NCI-H226 (cell line): ENCODE measurements at places on chromosomes 2 and 18.

GRCh38 chr2:172735582-172736423 lies at the start of gene RAPGEF4:
RAPGEF4 (plus strand) TSS chr2:172735845; CDS start chr2:172735984, 139 bp downstream.
- DNase-seq: no peak

- DNase-seq: no peak
These were observed 211.1 kb downstream of the ALPK2 start for GRCh38 chr18:58417752-58418151.

- no peak for DNase-seq
These were observed 16.7 kb downstream of the DNMT3A start for GRCh38 chr2:25324905-25325592.

DNA sequence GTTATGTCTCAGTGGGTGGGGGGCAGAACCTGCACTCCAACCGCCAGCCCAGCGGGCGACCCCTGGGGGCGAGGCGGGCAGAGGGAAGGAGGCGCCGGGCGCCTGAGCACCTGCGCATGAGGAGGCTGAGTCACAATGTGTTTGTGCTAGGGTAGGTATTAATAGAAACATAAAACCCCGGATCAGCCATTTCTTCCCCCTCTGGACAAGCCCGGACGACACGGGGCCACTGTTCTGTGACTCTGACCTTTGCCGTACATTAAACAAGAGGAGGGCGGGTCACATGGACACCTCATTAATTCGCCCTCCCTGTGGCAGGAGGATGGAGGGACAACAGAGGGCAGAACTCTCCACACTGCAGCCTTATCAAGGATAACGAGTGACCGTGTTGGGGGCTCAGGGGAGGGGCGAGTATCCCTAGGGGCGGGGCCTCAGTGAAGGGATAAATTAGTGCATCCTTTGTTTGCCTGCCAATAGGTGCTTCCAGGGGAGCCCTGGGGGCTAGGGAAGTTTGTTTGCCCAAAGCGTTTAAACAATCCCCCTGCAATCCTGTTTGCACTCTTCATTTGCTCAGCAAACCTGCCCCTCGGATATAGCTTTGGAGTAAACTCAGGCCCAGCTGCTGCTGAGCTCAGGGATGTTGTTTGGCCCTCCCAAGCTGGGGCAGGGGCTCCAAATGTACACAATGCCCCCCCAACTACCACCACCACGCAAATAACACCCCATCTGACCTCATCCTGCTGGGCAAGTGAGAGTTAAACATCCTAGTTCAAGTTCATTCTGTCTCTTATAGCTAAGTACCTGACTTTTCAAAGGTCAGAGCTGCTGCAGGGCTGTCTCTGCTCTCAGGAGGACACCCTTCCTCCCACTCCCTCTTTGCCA lies 171.2 kb upstream of the GLI2 start:
- no peak for DNase-seq

DNA sequence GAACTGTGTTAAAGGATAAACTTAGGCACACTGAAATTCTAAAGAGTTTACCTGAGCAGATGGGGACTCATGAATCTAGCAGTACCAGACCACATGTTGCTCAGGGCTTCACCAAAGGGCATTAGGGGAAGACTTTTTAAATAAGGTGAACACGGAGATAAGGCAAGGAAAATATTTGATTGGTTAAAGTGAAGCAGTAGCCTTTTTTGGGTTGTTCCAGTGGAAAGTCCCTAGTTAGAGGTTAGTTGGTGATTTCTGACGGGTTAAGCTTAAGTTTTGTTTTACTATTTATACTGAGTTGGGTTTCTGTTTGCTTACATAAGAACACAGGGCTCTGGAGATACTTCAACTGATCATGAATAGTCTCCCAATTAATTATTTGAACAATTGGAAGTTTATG lies 722.5 kb downstream of the SOCS6 start:
- DNase-seq: no peak

GRCh38 chr2:190844700-190845401 lies 35.8 kb upstream of the GLS start:
- no peak for DNase-seq

GRCh38 chr2:53701221-53701620 lies 66.4 kb upstream of the CHAC2 start:
- no peak for DNase-seq

DNA sequence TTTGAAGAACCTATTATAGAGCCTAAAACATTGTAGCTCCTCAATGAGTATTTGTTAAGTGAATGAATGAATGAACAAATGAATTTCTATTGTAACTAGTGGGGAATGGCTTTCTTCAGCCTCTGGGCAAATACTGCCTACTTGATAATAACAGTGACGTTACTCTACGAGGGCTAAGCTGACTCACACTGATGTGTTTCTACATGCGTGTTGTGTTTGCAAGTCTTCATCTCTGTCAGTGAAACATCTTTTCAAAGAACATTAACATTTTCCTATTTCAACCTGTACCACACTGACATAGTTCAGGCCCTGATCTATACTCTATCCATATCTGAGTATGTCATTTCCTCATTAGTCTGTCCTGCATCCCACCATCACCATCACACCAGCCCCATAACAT lies 319.9 kb upstream of the ACVR2A start:
- DNase-seq: no peak

DNA sequence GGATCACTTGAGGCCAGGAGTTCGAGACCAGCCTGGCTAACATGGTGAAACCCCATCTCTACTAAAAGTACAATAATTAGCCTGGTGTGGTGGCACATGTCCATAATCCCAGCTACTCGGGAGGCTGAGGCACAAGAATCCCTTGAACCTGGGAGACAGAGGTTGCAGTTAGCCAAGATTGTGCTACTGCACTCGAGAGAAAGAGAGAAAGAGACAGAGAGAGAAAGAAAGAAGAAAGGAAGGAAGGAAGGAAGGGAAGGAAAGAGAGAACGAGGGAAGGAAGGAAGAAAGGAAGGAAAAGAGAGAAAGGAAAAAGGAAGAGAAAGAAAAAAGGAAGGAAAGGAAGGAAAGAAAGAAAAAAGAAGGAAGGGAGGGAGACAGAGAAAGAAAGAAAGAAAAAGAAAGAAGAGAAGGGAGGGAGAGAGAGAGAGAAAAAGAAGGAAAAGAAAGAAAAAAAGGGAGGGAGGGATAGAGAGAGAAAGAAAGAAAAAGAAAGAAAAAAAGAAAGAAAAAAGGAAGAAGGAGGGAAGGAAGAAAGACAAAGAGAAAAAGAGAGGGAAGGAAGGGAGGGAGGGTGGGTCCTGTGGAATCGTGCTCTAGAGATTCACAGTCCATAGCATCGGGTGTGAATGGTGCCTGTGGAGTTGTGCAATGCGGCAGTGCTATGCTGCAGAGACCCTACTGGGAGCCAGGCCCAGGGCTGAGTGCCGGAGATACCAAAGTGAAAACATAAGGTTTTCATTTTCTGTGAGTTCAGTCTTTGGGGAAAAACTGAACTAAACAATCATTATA lies 4.6 kb upstream of the SDC1 start:
- no peak for DNase-seq

DNA sequence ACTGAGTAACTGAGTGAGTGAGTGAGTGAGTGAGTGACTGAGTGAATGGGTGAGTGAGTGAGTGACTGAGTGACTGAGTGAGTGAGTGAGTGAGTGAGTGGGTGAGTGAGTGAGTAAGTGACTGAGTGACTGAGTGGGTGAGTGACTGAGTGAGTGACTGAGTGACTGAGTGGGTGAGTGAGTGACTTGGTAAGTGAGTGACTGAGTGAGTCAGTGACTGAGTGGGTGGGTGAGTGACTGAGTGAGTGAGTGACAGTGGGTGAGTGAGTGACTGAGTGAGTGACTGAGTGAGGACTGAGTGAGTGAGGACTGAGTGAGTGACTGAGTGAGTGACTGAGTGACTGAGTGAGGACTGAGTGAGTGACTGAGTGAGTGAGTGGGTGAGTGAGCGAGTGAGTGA lies 13.9 kb downstream of the MAL start:
- DNase-seq: no peak

GRCh38 chr2:160279813-160280465 lies 79.9 kb upstream of the ITGB6 start:
- peak; percentile 44 for DNase-seq

GRCh38 chr18:54843314-54843713 lies 15.0 kb downstream of the RAB27B start:
- no peak for DNase-seq

DNA sequence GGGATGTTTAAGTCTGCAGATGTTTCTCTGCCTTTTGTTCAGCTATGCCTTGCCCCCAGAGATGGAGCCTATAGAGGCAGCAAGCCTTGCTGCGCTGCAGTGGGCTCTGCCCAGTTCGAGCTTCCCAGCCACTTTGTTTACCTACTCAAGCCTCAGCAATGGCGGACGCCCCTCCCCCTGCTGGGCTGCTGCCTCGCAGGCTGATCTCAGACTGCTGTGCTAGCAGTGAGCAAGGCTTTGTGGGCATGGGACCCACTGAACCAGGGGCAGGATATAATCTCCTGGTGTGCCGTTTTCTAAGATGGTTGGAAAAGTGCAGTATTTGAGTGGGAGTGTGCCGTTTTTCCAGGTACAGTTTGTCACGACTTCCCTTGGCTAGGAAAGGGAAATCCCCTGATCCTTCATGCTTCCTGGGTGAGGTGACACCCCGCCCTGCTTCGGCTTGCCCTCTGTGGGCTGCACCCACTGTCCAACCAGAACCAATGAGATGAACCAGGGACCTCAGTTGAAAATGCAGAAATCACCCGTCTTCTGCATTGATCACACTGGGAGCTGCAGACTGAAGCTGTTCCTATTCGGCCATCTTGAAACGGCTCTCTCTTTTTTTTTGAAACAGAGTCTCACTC lies 27.6 kb upstream of the ADAM23 start:
- no peak for DNase-seq

GRCh38 chr2:95052307-95052706 lies 26.8 kb downstream of the MAL start:
- no peak for DNase-seq

DNA sequence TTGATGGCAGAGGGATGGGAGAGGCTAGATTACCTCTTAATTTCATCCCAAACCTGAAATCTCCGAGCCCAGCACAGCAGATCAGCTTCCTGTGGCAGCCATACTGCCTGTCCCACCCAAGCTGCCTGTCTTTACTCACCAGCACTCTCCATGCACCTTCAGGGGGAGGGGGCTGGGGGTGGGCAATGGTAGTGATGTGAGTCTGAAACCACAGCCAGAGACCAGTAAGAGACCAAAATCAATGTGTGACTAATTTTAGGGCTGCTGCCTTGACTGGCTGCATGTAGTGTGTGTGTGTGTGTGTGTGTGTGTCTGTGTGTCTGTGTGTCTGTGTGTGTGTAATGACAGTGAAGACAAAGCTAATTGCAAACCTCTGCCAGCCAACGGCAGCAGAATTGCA lies 11.7 kb upstream of the TEX261 start:
- DNase-seq: no peak

DNA sequence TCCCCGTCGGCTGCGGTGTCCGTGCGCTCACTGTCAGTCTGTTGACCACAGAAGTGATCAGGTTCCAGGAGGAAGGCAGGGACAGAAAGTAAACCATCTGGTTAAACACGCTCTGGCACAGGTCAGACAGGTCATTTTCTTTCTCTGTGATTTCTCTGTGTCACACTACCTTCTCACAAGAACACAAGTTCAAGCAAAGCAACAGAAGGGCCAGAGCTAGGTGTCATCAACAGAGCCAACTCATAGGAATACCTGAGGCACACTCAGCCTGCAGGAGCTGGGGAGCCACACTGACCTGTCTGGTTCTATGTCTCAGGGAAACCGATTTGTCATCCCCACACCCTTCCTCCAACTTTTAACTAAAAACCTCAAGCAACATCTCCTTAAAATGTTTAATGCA lies 115.1 kb upstream of the ZBTB14 start:
- no peak for DNase-seq

- DNase-seq: peak; percentile 42
These were observed 61.9 kb upstream of the IL1R1 start for GRCh38 chr2:102080451-102081242.

DNA sequence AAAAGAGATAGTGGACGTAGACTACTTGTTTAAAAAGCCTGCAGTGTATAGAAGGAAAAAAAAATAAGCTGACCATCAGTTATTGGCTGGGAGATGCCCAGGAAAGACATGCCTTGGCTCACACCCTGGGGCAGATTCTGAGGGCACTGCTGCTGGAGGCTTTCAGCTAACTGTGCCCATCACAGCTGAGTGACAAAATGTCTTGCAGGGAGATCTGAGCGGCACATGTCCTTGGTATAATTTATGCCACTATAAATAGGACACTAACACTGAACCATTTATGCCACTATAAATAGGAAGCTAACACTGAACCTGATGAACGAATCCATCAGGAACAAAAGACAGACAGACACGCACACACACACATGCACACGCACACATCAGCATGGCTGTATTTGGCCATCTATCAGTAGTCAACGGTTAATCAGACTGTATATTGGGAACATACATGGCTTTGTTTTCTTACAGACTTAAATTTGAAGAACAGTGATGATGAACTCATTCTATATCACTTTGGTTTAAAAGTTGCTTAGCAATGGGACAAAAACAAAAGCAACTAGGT lies 68.2 kb upstream of the NOSTRIN start:
- no peak for DNase-seq

DNA sequence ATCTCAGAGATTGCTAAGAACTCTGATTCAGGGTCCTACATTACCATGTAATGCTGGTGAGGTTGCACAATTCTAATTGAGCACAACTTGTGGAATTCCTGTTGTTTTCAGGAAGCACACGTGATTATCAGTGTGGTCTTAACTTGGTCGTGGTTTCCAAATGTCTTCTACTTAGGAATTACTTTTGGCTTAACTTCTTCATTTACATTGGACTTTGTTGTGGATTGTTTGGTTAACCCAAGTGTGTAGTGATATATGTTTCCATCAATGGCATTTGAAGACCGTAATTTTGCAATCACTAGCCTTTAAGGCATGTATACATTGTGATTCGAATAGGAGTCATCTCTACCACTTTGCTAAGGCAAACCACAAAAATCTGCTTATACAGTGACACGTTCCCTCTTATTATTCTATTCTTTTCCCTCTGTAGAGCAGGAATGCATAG lies 373.3 kb downstream of the IRS1 start:
- peak; percentile 75 for DNase-seq

DNA sequence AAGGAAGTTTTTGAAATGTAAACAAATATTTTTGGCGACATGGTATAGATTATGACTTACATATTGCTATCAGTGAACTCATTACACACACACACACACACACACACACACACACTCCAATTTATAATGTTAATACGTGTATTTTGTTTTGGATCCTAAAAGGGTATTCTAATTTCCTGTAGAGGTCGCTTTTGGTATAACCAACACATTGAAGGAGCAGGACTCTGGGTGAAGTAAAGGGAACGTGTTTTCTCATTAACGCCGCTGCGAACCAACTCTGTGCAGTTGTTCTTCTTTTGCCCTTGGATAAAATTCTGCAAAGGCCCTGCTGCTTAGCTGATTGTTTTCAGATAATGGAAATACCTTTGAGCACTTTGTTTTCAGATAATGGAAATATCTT lies 190.4 kb downstream of the PMAIP1 start:
- DNase-seq: no peak

- DNase-seq: no peak
These were observed 161.2 kb upstream of the SIX2 start for GRCh38 chr2:45170191-45171135.

DNA sequence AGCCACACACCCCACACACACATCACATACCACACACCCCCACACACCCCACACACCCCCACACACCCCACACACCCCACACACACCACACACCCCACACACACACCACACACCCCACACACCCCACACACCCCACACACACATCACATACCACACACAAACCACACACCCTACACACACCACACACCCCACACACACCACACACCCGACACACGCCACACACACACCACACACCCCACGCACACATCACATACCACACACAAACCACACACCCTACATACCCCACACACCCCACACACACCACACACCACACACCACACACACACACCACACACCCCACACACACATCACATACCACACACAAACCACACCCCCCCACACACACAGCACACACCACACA lies 22.4 kb downstream of the TWIST2 start:
- no peak for DNase-seq
